ENCODE measurements at places on chromosomes 2 and 18. TPM values are rescaled to one million over a fixed set of nuclear protein-coding genes. Genes with fewer than 3 reads are reported as not detected.

GRCh38 chr2:95551055-95551568 lies 40.7 kb upstream of the TRIM43 start:
- no peak for DNase-seq

DNA sequence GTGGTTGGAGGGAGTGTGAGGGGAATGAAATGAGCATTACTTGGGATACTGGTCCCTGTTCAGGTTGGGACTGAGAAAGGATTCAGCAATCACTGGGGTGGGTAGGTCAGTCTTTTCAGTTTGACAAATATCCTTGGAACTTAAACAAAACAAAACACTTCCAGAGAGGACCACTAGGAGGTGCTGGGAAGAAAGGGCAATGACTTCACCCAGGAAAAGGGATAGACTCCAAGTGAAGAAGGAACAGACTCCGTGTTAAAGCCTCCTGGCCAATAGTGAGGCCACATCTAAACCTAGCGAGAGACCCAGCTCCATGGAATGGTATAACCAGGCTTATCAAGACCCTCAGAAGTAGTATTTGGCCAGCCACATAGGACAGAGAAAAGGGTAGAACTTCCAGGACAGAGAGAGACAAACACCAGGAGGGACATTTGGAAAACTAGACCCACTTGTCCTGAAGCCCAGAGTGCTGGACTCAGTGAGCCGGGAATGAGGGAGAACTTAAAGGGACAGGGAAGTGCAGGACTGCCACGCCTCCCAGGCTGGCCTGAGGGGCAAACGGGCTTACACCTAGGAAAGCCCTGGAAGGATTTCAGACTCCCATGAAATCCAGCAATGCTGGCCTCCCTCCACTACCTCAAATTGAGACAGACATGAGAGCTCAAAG lies 19.6 kb upstream of the KCNG3 start:
- no peak for DNase-seq

DNA sequence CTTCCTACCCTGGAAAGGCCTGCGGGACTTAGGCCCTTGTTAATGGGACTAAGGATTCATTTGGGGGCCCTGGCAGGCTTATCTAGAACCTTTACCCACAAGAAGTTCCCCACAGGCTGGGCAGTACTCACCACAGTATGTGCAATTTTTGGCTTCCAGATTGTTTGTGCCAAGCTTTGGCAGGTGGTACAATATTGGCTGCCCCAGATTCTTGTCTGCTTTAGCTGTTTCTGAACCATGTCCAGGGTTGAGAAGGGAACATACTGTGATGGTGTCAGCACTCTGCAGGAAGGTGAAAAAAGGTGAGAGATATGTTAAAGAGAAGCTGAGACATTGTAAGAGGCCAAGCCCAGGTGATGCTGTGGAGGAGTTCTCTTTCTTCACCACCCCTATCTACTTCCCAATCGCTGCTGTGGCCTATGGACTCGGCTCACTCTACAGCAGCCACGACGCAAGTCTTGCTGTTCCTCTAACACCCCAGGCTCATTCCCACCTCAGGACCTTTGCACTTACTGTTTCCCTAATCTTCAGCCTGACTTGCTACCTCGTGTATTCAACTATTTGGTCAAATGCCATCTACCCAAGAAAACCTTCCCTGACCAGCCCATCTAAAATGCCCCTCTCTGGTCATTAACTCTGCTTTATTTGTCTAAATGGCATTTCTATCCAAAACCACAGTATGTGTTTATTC lies 9.2 kb downstream of the SLC4A5 start:
- DNase-seq, result no peak

- no peak for DNase-seq
Measured at GRCh38 chr2:185188656-185189055, 549.9 kb upstream of the FSIP2 start.

- no peak for DNase-seq
Measured at GRCh38 chr2:83081826-83082690, 1377.0 kb downstream of the SUCLG1 start.

DNA sequence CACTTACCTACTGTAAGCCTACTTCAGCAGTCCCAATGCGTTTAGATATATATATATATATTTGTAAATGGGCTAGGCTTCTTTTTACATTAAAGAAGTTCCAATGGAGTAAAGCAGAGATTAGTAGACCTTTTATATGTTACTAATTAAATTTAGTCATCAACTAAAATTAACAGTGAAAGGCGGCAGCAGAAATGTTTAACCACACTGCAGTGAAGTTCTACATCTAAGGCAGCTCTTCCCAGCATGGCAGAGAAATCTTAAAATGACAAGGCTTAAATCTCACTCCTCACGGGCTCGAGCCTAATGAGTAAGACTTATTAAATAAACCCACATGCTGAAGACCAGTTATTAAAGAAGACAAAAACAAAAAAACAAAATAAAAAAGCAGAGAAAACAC lies 19.1 kb upstream of the KANSL1L start:
- DNase-seq, result no peak

DNA sequence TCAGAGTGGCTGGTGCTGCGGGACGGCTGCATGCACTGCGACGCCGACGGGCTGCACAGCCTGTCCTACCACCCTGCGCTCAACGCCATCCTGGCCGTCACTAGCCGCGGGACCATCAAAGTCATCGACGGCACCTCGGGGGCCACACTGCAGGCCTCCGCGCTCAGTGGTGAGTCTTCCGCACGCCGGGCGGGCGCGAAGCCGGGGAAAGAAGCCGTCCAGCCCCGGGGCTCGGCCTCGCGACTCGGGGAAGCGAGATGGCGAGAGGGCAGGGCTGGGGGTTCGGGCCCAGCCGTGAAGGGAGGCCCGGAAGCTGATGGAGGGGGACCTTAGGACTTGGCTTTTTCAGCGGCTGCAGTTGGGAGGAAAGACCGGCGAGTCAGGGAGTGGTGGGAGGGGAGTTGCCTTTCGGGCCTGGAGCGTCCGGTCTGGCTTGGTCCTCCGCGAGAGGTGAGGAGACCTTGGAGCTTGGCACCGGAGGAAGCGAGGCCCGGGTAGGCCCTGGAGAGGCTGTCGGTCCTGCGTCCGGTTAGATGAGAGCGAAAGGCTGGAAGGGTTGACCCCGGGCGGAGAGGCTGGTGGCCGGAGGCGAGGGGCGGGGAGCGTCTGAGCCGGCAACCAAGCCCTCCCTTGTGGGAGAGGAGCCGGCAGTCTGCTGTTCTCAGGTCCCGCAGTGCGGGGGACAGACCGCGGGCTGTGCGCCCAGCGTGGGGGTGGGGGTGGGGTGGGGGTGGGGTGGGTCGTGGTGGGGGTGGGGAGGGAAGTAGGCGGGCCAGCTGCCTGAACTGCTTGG lies 691 bp downstream of the BIRC6 start:
- peak; percentile 76 for DNase-seq

DNA sequence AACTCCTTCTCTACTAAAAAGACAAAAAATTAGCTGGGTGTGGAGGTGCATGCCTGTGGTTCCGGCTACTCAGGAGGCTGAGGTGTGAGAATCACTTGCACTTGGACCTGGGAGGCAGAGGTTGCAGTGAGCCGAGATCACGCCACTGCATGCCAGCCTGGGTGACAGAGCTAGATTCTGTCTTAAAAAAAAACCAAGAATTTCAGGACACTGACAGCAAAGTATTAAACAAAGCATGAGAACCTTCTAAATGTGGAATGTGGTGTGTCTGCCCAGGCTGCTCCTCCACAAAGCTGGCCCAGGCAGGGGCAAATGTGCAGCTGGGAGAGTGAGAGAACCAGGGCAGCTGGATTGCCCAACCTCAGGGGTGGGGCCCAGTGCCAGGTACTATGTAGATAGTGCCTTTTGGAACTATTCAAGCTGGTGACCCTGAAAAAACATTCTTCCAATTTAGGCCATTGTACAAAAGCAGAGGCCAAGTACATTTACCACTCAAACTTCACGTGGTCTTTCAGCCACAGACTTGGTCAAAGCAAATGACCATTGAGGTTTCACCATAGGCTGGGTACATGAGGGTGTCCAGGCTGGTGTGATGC lies 6.7 kb upstream of the UGT1A5 start:
- DNase-seq, result no peak

DNA sequence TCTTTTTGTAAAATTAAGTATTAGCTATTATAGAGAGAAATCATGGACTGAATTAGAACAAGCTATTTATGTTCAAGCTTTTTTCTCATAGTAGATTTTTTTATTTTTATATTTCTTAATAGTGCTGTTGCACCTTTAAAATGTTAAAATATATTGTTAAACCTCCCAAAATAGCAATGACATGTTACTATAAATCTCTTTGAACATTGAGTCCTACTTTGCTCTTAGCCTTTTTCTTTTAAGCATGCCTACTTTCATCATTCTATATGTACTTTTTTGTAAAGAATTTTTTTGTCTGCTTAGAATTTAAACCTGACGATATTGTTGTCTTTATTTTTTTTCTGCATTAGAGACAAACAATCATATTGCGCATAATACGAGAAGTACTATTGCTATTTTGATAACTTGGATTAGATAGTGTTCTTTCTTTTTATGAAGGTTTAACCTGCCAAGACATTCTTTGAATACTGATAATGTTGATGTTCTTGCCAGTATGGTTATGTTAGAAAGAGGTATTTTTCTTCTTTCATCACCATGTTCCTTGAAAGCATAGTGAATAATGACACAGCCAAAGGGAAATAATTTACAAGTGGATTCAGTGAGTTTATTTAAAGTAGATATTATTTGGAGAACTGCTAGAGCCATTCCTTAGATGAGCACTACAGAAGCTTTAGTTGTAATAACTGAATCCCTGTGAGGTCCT lies 40.6 kb downstream of the PMS1 start:
- DNase-seq, result no peak

DNA sequence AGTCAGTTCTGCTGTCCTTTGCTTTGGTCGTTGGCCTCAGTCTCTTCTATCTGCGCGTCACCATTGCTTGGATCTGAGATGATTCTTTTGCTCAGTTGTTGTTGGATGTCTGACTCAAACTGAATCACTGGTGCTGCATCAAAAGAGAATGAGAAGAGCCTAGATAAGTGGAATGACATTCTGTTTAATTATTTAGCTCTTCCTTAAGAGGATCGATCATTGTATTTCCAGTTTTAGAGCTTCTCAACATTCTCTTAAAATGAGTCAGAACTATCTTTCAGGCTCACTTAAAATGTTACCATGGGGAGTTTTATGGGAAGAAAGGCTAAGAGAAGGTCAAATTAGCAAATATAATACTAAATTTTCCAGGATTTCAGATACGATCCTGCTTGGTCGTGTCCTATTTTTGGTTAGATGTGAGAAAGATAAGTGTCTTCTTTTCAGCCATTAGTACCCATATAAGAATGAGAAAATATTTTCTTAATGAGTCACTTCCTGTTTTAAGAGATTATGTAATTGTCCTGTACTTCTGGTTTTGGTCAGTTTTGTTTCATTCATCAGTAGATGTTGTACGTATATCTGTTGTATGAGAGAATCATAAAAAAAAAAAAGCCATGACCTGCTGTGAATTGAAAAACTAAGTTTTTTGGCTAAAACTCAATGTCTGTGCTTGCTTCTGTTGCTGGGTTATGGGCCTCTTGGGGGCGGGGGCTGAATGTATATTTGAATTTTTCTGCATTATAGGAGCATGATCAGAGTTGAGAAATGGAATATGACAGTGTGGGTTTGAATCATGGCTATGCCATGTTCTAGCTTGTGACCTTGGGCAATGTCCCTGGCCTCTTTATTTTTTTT lies 31.6 kb upstream of the CASP10 start:
- no peak for DNase-seq

GRCh38 chr2:224038830-224039079 lies 331 bp downstream of the SERPINE2 start:
- DNase-seq, result no peak

DNA sequence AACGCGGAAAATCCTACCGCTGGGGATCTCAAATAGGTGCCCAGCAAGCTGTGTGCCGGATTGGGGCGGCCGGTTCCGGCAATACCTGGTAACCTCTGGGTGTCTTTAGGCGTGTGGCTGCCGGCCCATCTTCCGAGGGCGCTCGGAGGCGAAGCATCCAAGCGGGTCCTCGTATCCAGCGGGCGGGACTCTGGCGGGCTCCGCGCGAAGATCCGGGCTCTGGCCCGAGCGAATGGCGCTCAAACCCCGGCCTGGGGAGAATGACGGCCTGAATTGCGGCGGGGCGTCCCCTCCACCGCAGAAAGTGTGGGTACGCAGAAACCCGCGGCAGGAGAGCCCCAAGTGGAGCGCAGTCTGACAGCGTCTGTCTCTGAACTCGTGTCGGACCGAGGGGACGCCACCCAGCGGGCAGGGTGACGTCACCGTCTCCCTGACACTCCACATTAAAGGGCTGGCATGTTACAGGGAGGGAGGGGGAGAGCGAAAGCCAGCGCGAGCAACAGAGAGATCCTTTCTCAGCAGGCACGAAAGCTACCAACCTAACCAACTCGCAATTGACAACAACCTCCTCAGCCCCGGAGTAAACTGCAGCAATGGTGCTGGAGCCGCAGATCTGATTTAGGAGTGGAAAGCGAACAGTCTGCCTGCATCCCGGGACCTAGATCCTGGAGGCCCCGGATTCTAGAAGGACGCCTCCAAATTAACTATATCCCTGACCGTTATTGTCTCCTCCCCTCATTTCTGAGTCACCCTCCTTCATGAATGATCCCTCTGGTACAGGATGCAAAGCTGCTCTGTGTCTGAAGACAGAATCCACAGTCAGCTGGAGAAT lies at the start of gene SKOR2:
Gene SKOR2, minus strand, starts transcription at position 372 of the 832 bp plus-strand sequence. CDS start 2,477 bp downstream, outside the sequence.
- DNase-seq, result no peak

DNA sequence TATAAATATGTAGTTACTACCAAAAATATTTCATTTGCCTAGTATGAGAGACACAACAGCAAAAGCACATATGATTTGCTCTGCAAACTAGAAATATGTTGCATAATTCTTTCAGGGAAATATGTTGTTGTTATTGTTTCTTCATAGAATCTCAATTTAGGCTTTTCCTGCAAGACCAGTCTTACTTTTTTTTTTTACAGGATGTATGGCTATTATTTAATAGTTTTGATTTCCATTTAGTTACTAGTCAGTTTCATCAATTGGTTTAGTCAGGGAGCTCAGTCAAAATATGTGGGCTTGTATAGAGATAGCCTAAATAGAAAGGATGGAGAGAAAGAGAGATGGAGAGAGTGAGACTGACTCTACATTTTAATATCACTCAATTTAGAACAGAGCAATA lies 6.1 kb downstream of the LRP1B start:
- no peak for DNase-seq

GRCh38 chr2:231922311-231923009 lies 3.7 kb downstream of the NPPC start:
- DNase-seq, result peak; percentile 42

DNA sequence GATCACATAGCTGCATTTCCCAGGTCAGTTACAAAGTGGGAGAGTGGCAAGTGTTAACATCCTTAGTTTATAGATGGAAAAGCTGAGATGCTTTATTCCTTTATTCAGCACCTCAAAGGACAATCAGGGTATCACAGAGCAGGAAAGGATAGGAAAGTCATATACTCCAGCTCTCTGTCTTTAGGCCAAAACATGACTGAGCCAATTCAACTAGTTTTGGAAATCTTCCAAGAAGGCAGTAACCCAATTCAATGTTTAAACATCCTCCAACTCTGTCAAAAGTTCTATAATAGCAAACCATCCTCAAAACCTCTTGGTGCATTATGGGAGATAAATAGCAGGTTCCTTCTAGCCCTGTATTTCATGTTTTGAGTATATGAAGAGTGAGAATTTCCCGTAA lies 25.2 kb downstream of the CASP8 start:
- no peak for DNase-seq

- no peak for DNase-seq
Measured at GRCh38 chr2:127406454-127406853, 11.8 kb upstream of the PROC start.

GRCh38 chr2:230974096-230974913 lies 21.6 kb upstream of the SPATA3 start:
- no peak for DNase-seq

Gene GATA6
- 56.3 TPM for total RNA-seq

Gene DYNAP
- total RNA-seq, result not detected

Gene KATNAL2
- total RNA-seq, result 2.7 TPM

Gene LOXL3
- total RNA-seq, result 4.8 TPM

Gene IL36B
- not detected for total RNA-seq

Gene TRIM54
- total RNA-seq, result 282 TPM

Gene LRP2
- total RNA-seq, result 0.14 TPM
